ENCODE measurements at places on chromosomes 4 and X.

- DNase-seq = no peak
These were observed 27.5 kb upstream of the HMGB3 start for GRCh38 chrX:150955590-150955989.

- no peak for DNase-seq
These were observed 199.9 kb upstream of the ATP6AP2 start for GRCh38 chrX:40380655-40381488.

GRCh38 chrX:2784026-2784425, 32.2 kb downstream of the XG start:
- no peak for DNase-seq

DNA sequence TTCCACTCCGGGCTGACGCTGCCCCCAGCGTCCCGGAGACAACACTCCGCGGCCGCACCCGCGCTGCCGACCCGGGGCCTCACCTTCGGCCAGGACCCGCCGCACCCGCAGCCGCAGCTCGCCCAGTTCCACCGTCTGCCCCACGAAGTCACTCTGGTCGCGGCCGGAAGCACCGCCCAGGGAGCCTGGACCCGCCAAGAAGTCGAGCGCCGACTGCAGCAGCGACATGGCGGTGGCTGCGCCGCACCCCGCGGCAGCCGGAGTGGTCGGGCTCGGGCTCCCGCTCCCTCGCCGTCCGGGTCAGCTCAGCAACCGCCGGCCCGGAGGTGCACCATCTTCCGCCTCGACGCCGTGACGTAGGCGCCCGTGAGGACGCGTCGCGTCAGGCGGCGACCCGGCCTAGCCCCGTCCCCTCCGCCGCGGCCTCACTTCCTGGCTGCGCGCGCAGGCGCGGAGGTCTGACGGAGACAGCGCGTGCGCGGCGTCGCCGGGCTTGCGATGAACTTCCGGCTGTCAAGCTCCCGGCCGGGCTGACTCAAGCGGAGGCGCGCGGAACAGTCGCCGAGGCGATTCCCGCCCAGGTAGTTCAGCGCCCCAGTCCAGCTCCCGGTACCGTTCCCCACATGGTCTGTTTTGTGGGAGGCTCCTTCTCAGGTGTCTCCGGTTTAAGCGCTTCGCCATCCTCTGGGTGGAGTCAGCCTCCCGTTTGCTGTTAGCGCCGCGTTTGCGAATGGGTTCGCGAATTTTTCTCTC, at the start of the genes GAK and TMEM175:
TSS of gene GAK (minus strand) at position 357 of the 753 bp plus-strand sequence. CDS start at position 228, 129 bp downstream.
TSS of gene TMEM175 (plus strand) at position 501 of the 753 bp plus-strand sequence. CDS start 15,280 bp downstream, outside the sequence.
- peak; percentile 74 for DNase-seq

- peak; percentile 21 for DNase-seq
These were observed 6.2 kb downstream of the NCAPG start for GRCh38 chr4:17817027-17817426.

DNA sequence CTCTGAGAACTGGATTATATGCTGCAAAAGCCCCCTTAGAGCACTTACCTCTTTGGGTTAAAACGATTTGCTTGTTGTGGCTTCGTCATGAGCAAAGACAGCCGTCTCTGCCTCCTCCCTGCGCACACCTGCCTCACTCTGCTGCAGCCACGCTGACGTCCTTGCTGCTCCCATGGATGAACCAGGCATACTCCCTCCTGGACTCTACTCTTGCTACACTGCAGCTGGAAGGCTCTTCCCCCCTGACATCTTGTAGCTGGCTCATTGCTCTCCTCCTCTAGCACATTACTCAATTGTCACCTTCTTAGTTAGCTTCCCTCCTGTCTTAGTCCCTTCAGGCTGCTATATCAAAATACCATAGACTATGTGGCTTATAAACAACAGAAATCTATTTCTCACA, 59.3 kb downstream of the FAM114A1 start:
- no peak for DNase-seq

DNA sequence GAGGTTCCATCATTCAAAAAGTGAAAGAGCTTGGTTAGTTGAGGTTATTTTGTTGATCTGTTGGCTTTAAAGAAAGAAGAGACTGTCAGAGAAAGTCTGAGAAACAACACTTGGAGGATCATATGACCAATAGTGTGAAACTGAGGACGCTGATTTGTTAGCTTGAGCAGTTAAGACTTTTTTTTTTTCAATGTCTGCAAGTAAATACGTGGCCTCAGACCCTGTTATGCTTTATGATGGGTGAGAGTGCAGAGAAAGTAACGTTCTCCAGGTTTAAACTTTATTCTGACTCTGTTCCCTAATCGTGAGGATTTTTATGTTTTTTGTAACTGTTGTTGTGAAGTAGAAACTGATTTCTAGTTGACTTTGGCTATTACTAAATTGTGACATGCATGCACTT, 45.9 kb downstream of the GAB1 start:
- DNase-seq = no peak

DNA sequence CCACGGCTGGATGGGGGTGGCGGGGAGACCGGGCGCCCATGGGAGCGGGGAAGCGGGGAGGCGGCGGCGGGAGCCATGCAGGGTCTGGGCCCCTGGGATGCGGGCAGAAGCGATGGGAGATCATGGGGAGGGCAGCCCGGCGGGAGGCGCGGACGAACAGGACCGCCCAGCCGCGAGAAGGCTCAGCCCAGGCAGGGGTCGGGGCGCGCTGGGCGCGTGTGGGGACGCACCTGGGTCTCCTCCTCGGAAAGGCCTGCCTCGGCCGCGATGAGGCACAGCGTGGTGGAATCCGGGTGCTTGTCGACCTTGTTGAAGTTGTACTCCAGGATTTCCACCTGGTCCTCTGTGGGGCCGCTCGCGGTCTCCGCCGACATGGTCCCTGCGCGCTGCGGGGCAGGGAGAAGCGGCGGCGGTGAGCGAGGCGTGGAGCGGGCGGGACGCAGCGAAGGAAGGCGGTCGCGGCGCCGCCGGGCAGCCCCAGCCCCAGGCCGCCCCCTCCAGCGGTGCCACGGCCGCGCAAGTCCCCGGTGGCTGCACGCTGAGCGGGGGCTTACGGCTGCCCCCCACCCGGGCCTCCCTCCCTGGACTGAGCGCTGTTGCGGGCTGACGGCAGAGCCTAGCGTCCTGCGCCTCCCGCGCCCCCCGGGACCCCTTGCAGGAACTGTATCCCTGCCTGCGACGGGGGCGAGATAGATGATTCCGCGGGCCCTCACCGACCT, 25.3 kb downstream of the HOPX start:
- DNase-seq = peak; percentile 1

Measured in NCI-H1105 treated with DMSO at 0.1 percent for 48 hours (cell line).